ENCODE measurements at places on chromosomes 13 and 19.

- no peak for DNase-seq
Observed at GRCh38 chr13:26983543-26984320, 187.9 kb downstream of the USP12 start.

DNA sequence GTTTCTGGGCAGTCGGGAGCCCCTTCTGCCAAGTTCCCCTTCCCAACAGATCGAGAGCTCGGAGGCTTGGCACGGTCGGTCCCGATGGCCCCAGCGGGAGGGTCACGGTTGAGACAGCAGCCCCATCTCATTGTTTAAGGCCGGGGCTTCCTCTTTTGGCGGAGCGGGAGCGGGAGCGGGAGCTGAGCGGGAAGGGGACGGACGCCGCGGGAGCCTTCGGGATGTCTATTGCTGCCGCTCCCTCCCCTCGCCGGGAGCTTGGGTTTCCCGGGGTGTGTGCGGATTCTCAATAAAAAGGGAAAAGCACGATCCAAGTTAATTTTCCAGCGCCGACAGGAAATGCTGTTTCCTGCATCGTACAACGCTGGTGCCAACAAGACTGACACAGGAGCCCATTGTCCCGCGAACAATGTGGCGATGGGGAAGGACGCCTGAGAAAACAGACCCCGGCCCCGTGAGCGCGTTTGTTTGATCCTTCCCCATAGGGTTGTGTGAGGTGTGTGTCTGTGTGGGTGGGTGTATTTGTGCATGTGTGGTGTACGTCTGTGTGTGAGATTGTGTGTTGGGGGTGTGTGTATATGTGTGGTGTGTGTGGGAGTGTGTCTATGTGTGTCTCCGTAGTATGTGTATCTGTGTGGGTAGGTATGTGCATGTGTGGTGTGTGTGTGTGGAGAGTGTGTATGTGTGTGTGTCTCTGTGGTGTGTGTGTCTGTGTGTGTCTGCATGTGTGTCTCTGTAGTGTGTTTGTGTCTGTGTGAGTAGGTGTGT, 36.3 kb upstream of the FLT1 start:
- DNase-seq = no peak

- no peak for DNase-seq
Observed at GRCh38 chr13:76036176-76036575, 400.0 kb downstream of the LMO7 start.

- no peak for DNase-seq
Observed at GRCh38 chr19:13058951-13059660, 43.6 kb downstream of the LYL1 start.

DNA sequence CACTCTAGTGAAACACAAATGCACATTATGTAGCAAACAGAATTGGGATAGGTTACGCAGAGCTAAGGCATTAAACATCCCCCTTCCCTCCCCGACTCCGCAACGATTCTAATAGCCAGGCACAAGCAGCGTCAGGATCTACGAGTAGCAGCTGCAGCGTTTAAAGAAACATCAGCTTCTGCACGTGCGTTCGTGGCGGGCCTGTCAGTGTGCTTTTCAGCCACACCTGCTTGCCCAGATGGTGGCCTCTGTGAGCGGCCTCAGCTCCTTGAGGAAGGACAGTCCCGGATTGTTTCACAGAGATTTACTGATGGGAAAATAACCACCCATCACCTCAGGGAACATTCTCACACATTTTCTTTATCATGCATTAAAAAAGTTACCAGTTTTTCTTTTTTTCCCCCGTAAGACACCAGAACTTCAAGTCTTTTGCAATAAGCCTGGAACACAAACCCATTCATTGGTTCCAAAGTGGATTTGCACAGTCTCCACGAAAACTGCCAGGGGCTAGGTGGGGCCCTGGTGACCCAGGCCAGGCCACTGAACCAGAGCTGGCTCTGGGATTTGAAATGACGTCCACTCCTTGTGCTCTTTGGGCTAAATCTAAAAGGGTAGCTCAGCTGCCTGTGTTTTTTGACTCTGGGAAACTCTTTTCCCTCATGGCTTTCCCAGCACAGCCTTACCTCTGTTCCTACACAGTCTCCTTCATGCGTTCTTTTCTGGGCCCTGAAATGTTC, 325.5 kb downstream of the KCNRG start:
- no peak for DNase-seq

DNA sequence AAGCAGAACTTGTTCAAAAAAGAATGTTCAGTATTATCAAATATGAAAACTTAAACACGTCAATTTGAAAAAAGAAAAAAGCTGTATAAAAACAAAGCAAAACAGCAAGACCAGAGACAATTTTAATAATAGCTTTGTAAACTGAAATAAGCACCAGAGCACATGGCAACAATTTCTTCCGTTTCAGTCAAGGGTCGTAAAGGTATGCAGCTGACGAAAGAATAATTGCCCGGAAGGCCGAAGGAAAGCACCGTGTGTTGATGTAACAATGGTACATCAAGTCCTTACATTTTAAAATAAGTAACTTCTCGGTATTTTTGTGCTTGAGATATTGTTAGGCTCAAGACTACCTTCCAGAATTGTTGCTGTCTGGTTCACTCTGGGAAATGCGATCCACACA, 1.7 kb downstream of the PROSER1 start:
- no peak for DNase-seq
